ENCODE measurements at places on chromosomes 11 and 22.
A peak's percentile ranks its signal among the peaks of the same experiment; 100 is the strongest.

DNA sequence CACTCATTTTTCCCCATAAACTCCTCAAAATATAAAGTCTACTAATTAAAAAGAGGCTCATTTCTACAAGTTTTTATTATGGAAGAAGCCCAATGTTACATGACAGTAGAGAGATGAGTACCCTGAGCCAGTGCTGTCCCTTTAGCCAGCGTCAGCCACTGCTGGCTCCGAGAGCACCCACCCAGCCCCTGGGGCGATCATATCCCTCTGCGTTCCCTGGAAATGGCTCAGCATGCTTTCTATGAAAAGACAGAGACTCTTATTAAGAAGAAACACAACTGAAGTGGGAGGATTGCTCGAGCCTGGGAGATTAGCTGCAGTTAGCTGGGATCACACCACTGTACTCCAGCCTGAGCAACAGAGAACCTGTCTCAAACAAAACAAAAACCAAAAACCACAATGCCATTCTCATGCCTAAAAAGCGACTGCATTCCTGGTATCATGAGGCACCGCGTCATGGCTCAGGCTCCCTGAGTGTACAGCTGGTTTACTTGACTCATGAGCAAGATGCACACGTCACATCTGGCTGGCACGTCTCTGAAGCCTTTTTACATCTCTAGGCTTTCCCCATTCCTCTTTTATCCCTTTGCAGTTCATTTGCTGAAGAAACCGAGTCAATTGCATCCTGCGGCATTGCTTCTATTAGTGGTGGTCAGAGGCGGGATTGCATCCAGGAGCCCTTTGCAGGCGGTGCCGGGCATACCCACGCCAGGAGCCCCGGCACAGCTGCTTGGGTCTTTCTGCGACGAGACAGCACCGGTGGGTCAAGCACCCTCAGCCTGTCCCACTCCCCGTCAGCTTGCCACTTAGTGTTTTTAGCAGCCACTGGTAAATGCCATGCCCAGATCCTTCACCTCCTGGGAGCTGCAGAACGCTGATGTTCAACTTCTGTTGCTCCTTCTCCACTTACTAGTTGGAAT is 119.9 kb downstream of the CTTN start:
- no peak for DNase-seq

- no peak for DNase-seq
Measured at GRCh38 chr22:46046299-46046685, 69.3 kb upstream of the WNT7B start.

- DNase-seq = no peak
Measured at GRCh38 chr22:41369837-41370236, 11.9 kb upstream of the TEF start.

DNA sequence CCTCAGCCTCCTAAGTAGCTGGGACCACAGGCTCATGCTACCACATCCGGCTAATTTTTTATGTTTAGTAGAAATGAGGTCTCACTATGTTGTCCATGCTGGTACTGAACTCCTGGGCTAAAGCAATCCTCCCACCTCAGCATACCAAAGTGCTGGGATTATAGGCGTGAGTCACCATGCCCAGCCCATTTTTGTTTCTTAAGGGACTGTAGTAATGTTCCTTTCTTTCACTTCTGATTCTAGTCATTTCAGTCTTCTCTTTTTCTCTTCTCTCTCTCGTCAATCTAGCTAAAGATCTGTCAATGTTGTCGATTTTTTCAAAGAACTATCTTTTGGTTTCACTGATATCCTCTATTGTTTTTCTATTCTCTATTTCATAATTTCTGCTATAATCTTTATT is 111.0 kb upstream of the APOA1 start:
- DNase-seq = no peak

- no peak for DNase-seq
Measured at GRCh38 chr11:3022982-3023381, 30.9 kb upstream of the NAP1L4 start.

DNA sequence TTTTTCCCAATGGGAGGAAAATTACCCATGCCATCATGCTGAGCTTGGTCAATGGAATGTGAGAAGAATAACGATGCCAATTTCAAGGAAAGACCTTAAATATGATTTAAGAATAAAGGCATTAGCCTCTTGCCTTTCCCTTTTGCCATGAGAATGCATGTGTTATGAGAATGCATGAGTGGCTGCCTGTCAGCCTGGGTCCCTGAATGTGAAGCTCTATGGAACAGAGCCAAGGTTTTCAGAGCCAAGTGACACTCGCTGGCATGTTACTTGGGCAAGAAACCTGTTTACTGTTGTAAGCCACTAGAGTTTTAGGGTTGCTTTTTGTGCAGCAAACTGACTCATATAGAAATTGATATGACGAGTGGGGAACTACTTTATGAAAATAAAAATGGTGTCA is 75.7 kb downstream of the JRKL start:
- DNase-seq = no peak

DNA sequence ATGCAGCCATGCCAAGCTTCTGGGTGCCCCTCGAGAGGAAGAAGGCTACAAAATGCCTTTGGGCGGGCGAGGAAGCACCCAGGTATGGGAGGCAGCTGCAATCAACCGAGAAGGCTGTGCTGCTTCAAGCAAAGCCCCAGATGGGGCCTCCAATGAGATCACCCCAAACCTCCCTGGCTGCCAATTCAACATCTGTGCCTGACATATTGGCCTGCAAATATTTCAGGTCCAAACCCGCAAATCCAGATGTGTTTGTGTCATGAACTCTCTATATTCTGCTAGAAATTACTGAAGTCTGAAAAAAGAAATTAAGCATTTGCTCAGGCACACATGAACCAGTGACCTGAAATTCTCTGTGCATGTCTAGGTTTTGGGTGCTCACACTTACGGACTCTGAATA is 78.8 kb upstream of the RCN1 start:
- DNase-seq = no peak

DNA sequence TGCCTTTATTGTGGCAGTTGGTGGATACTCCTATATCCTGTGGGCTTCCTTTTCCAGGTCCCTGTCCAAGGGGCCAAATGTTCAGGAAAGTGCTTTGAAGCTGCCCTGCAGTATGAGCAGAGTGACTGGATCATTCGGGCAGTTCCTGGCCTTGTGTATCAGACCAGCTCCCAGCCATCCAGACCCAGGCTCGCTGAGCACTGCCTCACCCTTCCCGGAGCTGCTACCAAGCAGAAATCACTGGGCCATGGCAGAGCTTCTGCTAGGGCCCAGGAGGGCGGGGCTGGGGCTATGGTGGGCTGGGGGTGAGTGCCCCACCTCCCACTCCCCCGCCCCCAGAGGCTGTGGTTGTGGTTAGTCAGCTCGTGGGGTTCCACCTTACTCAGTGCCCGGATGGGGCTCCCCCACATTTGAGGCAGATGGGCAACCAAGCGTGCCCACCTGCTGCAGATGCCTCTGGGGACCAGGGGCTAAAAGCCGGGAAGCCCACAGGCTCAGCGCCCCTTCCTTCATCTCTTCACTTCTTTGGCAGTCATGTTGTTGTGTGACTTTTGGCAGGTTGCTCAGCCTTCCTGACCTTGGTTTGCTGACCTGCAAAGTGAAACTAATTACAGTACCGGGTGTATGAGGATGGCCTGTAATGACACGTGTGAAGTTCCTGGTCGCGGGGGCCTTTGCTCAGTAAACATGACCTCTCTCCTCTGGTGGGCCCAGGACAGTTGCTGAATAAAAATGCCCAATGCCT is 2.1 kb upstream of the LRRC32 start:
- DNase-seq = no peak

GRCh38 chr11:20158597-20159257 is 1.5 kb downstream of the DBX1 start:
- DNase-seq = peak; percentile 6

- no peak for DNase-seq
Measured at GRCh38 chr22:24446260-24446611, 18.8 kb downstream of the ADORA2A start.

DNA sequence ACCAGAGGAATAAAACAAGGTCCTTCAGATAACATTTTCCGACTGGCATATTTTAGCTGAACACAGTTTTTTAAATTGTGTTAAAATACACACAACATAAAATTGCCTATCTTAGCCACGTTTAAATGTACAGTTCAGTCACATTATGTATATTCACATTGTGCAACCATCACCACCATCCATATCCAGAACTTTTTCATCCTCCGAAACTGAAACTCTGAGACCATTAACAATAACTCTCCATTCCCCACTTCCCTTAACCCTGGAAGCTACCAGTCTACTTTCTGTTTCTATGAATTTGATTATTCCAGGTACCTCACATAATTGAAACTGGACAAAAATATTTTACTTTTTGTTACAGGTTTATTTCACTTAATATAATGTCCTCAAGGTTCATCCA is 213.3 kb downstream of the ETS1 start:
- DNase-seq = no peak

DNA sequence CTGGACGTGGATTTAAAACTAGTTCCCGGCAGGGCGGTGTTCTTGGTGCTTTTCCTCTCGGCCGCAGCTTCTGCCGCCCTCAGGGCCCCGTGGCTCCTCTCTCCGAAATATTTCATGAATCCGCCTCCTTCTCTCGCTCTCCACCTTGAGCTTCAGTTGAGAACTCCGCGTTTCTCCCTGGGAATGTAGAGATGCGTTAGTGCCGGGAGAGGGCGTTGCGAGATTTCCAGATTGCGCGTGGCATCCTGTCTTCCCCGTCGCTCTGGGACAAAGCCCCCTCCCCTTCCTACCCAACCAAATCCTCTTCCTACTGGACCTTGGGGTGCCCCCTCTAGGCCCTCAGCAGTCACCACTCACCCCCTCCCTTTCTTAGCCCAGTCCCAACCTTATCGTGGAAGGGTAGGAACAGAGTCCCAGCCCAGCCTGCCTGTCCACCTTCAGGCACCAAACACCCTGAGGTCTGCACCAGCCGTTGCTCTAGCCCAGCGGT is 15.5 kb upstream of the RAC2 start:
- DNase-seq = no peak

GRCh38 chr22:29112121-29112520 is 39.3 kb downstream of the KREMEN1 start:
- no peak for DNase-seq

Measured in activated naive CD4-positive, alpha-beta T cell (primary cell).